DMS153 (cell line): ENCODE measurements at places on chromosomes 12 and 14.

GRCh38 chr12:59010941-59011340 is 90.6 kb upstream of the LRIG3 start:
- no peak for DNase-seq

DNA sequence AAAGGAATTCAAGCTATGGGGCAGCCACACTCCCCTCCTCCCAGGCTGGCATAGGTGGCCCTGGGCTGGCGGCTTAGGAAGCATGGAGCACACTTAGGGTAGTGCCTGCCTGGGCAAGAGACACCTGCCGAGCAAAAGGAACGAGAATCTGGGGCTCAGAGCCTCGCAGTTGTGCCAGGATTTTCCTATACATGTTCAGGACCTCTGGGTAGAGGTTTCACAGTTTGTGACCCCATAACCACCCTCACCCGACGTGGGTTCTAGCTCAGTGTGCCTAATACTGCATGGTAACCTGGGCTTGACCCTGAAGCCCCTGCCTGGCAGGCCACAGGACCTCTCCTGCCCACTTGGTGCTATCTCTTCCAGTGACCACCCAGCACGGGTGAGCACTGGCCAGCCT is 99.5 kb downstream of the FBXL14 start:
- DNase-seq: no peak

GRCh38 chr14:104020471-104020870 is 65.0 kb upstream of the ASPG start:
- no peak for DNase-seq

DNA sequence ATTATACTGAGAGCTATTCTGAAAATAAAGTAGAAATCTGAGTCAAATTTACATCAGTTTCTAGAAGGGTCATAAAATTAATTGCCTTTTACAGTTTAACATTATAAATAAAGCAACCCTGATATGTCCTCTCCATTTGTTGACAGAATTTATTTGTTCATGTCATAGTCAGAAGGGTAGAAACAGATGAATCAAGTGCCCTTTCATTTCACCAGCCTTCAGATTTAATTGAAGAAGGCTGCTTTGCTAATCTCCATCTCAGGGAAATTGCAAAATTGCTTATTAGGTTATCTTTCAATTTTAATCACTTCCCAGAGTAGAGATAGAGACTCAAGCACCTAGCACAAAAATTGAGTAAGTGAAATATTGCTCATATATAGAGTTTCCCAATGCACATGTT is 76.8 kb downstream of the ATXN7L3B start:
- DNase-seq: peak; percentile 20

- peak; percentile 75 for DNase-seq
Observed at GRCh38 chr12:1171657-1172408, 180.8 kb downstream of the ERC1 start.

DNA sequence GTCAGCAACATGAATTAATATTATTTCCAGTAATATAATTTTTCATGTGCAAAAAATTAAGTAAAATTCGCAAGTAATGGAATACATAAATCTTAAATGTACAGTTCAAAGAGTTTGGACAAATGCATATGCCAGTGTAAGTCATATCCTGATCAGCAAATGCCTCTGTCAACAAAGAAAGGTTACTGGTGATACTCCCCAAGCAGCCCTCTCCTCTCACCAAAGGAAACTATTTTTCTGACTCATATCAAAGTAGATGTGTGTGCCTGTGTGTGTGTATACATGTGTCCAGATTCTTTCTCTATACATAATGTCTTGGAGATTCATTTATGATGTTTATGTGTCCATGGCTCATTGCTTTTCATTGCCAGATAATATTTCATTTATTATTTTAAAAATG is 1035.0 kb downstream of the SLC16A7 start:
- DNase-seq: no peak

DNA sequence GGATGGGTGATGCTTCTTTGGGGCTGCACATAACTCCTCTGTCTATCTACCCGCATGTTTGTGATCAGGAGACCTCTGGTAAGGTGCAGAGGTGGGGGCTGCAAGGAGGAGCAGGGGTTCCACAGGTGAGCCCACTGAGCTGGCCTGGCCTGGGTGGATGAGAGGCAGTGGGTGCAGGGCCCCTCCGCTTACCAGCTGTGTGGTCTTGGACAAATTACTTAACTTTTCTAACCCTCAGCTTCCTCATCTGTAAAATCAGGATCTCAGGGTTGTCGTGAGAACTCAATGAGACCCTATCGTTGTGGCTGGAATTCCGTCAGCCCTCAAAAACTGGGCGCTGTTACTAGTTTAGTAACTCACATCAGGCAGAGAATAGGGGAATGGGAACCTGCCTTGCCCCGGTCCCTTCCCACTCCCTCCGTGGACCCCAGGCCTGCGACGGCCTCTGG is 7.5 kb downstream of the PTPN6 start:
- DNase-seq: no peak

GRCh38 chr12:91424506-91424905 is 241.9 kb upstream of the DCN start:
- no peak for DNase-seq

GRCh38 chr12:93090731-93091172 is 161.7 kb upstream of the EEA1 start:
- DNase-seq: no peak

GRCh38 chr12:77630790-77631445 is 199.8 kb upstream of the NAV3 start:
- DNase-seq: no peak

GRCh38 chr12:26032719-26033241 is 74.3 kb downstream of the RASSF8 start:
- DNase-seq: no peak

- DNase-seq: no peak
Observed at GRCh38 chr14:68312300-68312699, 480.6 kb downstream of the ZFP36L1 start.

DNA sequence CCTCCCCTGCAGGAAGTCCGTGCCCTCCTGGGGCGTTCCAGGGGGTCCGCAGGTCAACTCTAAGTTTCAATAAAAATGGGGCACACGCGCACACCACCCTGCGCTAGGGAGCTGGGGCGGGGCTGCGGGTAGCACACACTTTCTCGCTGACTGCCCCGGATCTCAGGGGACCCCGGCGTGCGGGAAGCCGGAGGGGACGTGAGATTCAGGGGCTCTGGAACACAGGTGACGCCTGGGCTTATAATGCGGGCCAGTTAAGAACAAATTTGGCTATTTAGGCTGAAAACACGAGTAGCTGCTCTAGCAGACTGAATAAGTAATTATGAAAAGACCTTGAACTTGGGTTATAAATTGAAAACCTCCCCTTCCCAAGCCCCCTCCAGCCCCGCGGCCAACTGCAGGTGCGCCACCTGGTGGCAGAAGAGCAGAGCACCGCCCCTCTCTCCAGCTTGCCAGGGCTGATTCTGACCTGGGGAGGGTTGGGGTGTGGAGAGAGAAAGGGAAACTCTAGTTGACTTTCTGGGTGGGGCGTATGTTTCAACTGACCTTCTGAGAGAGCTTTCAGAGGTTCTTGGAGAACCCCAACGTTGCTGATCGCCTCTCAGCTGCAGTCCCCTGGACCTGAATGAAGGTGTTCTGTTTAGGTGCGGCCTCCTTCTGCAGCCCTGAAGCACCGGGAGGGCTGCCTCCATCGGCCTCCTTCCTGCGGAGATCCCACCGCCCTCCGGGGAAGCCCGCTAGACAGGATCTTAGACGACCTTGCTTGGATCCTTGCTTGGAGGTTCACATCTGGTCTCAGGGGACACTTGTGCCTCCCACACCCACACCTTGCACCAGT is 118.4 kb upstream of the EVL start:
- no peak for DNase-seq

GRCh38 chr14:42654707-42655106 is 1048.0 kb downstream of the LRFN5 start:
- DNase-seq: no peak

- DNase-seq: no peak
Observed at GRCh38 chr12:18907127-18907526, 169.2 kb downstream of the CAPZA3 start.

DNA sequence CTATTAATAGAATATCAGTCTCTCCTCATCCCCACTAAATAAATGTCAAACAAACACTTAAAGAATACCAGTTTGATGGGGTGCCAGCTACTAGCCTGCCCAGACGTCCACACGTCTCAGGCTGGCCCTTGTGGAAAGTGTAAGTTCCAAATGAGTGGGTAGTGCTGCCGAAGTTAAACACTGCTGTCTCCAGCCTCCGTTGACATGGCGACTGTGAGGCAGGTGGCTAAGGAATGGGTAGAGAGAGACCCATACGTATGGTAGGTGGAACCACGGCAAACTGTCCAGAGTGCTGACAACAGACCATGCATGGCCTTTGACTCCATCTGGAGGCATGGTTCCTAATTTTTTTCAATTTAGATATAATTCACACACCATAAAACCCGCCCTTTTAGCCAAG is 37.9 kb downstream of the PITPNM2 start:
- no peak for DNase-seq

- no peak for DNase-seq
Observed at GRCh38 chr12:124913474-124914391, 717 bp downstream of the UBC start.

- DNase-seq: no peak
Observed at GRCh38 chr12:118126119-118126757, 9.7 kb upstream of the PEBP1 start.
